ENCODE measurements at places on chromosomes 16 and 17.

DNA sequence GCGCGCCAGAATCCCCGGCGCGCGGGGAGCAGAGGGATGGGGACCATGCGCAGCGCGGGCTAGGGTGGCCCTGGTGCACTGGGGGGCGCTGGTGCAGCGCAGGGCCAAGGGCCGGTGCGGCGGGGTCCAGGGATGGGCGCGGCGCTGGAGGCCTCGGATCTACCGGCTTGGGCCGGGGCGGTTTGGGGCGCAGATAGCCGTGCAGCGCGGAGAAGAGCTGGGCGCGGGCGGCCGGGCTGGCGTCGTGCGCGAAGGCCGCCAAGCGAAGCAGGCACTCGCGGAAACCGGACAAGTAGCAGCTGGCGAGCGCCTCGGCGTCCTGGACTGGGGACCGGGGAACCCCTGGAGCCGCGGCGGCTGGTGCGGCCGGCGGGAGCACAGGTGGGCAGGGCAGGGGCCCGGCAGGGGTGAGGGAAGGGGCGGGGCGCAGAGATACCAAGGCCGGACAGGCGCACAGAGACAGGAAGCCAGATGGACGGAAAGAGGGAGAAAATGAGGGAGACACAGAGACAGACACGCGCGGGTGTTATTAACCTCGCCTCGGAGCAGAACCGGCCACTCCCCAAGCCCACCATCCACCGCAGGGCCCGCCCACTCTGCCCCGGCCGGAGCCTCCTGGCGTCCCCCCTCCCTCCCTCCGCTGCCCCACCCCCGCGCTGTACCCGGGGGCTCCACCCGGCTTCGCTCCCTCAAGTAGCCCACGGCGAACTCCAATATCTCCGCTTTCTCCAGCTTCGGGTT is 2.1 kb downstream of the HES7 start:
- no peak for DNase-seq

- DNase-seq: no peak
These were observed 66.6 kb downstream of the WSB1 start for GRCh38 chr17:27360507-27360906.

- DNase-seq: no peak
These were observed 5.6 kb downstream of the CDH16 start for GRCh38 chr16:66913081-66913480.

- no peak for DNase-seq
These were observed 68.8 kb downstream of the ABCA8 start for GRCh38 chr17:68886401-68886800.

- DNase-seq: no peak
These were observed 394.8 kb downstream of the KCNJ2 start for GRCh38 chr17:70564006-70564620.

DNA sequence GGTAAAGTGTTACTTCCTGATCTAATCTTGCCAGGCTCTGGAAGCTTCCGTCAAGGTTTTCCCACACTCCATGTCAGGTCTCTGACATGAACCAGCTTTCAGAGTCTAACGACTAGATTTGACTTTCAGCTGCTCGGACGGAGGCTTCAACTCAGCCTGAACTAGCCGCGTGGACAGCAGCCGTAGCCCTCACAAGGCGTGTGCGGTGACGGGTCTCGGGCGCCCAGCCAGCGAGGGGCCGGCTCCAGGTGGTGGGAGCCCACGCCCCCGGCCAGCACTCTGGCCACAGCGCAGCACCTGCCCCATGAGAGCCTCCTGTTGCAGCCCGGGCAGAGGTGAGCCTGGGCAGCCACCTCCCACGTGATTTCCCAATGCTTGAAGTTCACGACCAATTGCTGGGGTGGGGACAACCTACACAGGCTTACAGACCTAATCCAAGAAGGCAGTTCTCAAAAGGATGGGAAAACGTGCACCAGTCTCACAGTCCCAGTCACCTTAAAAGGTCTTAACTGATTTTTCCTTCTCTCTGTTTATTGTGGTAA is 45.5 kb downstream of the TBC1D16 start:
- no peak for DNase-seq

GRCh38 chr16:57089406-57089805 is 3.0 kb upstream of the CPNE2 start:
- no peak for DNase-seq

DNA sequence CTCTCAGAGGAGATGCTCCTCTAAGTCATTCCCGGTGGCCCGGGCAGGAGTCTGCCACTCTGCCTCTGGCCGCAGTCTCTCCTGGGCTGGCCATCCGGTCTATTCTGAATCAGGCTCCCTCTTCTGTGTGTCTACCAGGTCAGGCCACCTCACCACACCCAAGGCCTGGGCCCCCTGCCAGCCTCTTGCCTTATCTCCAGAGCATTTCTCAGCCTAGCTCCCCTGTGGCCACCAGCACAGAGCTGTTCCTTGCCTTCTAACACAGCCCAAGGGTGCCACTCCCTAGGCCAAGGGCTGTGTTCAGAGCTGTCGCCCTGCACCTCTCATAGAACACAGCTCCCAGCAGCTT is 55.3 kb downstream of the MYO18A start:
- no peak for DNase-seq

- no peak for DNase-seq
These were observed 113.5 kb downstream of the CLEC16A start for GRCh38 chr16:11057711-11058345.

DNA sequence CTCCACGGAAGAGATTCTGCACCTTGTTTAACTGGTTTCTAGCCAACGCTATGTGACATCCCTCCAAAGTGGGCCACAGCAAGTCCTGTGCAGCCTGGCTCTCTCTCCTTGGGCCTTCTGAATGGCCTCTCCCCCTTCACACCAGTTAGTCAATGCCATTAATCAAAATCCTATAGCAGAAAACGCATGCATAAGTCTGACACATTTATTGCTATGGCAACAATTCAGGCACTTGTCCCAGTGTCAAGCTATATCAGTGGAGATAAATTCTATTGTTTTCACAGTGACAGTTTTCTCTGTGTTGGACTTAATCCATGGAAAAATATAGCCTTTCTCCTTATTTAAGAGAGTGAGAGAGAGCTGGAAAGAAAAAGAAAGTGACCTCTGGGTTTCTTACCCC is 87.2 kb upstream of the TOX3 start:
- DNase-seq: no peak

GRCh38 chr17:41483531-41483930 is 2.6 kb upstream of the KRT35 start:
- no peak for DNase-seq

DNA sequence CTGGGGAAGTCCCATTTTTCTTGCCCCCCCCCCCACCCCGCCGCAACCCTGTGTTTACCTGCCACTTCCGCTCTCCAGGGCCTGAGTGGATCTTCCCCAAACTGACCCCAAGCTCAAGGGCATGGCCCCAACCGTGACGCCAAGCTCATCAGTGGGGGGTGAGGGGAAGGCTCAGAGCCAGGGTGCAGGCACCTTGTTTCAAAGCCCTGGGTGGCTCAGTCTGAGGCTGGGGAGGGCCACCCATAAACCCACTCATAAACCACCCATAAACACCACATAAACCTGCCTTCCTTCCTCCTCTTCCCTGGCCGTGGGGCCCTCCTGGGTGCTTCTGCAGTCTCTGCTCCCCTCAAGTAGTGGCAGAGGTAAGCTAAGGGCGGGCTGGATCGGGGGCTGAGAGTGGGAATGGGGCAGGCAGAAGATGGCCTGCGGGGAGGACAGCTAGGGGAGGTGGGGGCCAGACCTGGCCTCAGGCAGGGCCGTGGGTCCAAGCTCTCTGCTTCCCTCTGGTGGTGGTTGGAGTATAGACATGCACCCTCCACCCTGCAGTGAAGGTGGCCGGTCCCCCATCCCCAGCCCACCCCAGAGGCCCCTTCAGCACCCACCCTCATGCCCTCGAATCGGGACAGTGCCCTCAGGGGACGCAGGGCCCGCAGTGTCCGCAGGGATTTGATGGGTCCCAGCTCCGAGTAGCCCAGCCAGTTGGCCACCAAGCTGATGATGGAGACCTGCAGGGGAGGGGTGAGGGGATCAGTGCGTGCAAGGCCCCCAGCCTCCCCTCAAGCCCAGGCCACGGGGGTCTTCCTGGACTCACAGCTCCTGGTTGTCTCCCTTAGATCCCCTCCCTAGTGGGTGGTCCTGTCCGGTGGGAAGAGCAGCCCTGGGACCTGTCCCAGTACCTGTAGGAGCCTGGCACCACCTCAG is 14.6 kb upstream of the CD79B start:
- peak; percentile 30 for DNase-seq

- DNase-seq: no peak
These were observed 23.3 kb upstream of the CA10 start for GRCh38 chr17:52181782-52182181.

Data from activated gamma-delta T cell treated with anti-CD3 and anti-CD28 coated beads, Interleukin-2, amount 50 U/mL, for 16 hours (primary cell).